Activated CD8-positive, alpha-beta memory T cell treated with anti-CD3 and anti-CD28 coated beads for 1 hour (primary cell): ENCODE measurements at places on chromosomes 1 and 21.

- no peak for DNase-seq
Measured at GRCh38 chr1:170836141-170836540, 99.2 kb upstream of the MROH9 start.

DNA sequence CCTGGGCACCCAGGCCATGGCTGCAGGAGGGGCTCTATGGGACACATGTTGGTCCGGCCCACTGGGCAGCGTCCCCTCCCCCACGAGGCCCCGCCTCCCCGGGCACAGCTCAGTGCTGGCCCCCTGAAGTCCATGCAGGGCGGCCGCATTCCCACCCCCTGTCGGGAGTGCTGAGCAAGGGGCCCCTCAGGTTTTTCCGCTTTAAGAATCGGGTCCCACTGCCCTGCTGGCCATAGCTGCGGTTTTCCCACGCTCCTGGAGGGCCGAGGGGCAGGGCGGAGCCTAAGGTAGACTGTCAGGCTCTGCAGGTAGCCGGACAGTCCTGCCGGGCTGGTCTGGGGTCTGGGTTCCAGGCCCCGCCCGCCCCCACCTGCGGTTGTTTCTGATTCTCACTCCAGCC is 43.5 kb upstream of the CCDC27 start:
- no peak for DNase-seq

DNA sequence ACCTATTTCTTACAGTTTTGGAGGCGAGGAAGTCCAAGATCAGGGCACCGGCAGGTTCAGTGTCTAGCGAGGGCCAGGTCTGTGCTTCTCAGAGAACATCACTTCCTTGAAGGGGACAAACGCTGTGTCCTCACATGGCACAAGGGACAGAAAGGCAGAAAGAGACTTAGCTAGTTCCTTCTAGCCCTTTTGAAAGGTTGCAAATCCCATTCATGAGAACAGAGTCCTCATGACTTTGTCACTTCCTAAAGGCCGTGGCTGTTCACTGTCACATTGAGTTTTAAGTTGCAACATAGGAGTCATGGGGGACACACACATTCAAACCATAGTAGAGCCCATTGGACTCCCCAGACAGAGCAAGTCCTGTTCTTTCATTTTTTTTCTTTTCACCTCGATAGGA is 27.4 kb downstream of the PER3 start:
- no peak for DNase-seq

DNA sequence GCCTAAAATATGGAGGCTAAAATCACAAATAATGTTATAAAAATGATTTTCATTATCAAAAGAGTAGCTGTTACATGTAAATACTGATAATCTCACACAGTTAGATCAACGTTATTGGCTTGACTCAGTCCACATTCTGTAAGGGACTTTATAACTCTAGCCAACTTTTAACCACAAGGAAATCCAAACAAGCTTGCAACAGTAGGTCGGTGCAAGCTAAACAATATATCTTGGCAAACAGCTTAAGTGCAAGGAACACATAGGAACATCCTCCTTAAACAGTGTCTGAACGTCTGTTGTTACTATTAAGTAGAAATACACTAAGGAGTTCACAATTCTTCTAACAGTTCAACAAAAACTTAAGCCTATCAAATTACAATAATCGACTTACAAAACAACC is 126.7 kb downstream of the EIF4G3 start:
- no peak for DNase-seq

DNA sequence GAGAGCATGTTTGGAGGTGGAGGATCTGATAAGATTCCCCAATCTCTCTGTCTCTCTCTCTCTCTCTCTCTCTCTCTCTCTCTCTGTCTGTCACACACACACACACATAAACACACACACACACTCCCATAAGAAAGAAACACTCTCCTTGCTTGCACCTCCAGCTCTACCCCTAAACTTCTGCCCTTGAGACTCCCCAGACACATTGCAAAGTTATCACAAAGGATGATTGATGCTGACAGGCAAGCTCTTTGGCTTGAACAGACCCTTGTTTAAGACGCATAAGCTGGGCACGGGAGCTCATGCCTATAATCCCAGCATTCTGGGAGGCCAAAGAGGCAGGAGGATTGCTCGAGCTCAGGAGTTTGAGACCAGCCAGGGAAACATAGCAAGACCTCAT is 78.2 kb downstream of the NAV1 start:
- no peak for DNase-seq

DNA sequence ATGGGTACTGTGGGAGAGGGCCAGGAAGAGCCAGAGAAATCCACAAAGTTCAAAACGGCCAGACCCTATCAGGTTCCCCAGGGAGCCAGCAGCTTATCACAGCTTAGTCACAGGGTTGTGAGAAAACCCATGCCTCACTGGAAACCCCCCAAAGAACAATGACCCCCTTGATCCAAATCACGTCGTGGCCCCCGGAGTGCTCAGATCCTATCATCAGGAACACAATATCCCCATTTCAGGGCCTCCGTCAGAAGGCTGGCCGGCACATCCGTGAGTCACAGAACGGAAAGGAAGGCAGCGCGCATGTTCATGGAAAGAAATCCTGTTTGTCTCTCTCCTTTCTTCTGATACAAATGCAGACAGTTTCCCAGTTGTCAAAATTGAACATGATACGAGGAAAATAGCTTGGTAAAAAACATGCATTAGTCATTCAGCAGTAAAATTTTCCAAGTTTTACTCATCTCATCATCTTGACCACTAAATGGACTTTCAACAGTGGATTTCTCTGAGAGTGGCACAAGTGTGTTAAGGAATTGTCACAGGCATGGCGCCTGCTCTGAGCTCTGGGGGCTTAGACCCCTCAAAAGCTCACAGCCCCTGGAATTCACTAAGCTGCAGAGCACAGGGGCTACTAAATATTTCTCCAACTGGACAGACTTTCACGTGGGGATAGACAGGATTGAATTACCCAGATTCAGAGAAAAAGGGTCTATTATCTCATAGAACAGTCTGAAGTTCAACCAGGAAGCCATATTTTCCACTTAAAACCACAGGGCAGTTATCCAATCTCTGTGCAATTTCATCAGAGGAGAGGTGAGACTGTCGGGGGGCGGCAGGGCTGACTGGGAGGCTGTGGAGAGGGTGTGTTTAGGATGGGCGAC is 124.8 kb downstream of the RIPK4 start:
- no peak for DNase-seq

- DNase-seq, result no peak
Measured at GRCh38 chr1:212630158-212630900, 21.8 kb downstream of the ATF3 start.

GRCh38 chr1:17636612-17637011 is 97.1 kb downstream of the ARHGEF10L start:
- DNase-seq, result no peak

GRCh38 chr21:34530261-34530660 is 18.3 kb upstream of the KCNE1 start:
- no peak for DNase-seq

- DNase-seq, result no peak
Measured at GRCh38 chr1:151504759-151505158, 6.4 kb upstream of the CGN start.

DNA sequence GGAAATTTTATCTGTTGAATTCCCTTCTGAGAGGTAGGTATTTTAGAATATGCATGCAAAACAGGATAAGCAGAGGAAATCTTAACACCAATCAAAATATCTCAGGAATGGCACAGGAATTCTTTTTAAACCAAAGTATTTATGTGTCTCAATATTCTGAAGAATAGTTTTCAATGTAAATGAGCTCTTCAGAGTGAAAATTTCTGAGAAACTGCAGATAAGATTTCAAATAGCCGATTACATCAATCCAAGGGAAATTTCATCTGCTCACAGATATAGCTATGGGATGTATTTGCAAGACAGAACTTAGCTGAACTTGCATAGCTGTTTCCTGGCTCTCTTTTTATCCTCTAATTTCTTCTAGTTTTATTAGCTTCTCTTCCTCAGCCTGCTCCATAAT is 209.5 kb downstream of the GRIK1 start:
- DNase-seq, result no peak

- no peak for DNase-seq
Measured at GRCh38 chr1:181140398-181140797, 51.9 kb downstream of the IER5 start.

DNA sequence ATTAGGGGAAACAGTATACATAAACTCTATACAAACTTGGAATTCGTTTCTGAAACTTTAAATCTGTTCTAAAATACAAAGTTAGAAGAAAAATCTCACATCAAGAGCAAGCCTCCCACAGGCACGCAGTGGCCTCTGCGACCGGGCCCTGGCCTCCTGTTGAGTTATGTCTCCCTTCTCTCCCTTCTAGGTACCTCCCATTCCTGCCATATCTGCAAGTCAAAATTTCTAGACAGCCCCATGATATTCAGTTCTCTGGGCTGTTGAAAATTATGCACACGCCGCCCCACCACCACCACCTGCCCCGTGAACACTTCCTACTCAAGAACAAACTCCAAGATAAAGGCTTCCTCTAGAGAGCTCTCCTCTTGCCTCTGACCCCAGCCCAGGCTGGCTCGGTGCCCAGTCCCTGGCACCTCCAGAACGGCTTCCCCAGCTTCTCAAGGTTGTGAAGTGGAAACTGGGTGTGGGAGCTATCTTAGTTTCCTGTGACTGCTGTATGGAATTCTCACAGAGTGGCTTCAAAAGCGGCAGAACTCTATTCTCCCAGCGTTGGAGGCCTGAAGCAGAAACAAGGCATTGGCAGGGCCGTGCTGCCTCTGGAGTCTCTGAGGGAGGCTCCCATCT is 37.7 kb upstream of the LRP8 start:
- DNase-seq, result no peak

GRCh38 chr1:109186733-109187086 is 27.0 kb upstream of the SARS1 start:
- DNase-seq, result no peak

- DNase-seq, result no peak
Measured at GRCh38 chr1:117553471-117553870, 52.4 kb upstream of the TENT5C start.

GRCh38 chr1:234992065-234992464 is 136.6 kb downstream of the TOMM20 start:
- DNase-seq, result no peak

DNA sequence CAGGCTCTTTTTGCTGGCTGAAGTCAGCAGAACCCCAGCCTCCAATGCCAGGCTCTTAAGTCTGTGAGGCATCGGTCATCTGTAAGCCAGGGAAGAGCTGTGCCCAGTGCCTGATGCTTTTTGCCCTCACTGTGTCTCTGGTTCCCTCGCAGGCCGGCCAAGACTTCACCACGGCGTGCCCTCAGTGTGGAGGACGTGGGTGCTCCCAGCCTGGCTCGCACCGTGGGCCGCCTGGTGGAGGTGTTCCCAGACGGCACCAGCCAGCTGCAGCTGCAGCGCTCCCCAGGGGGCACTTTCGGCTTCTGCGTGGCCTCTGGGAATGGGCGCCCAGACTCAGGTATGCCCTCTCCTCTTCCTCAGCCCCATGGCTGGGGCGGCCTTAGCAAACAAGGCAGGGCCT is 32.5 kb downstream of the KIAA1614 start:
- no peak for DNase-seq

DNA sequence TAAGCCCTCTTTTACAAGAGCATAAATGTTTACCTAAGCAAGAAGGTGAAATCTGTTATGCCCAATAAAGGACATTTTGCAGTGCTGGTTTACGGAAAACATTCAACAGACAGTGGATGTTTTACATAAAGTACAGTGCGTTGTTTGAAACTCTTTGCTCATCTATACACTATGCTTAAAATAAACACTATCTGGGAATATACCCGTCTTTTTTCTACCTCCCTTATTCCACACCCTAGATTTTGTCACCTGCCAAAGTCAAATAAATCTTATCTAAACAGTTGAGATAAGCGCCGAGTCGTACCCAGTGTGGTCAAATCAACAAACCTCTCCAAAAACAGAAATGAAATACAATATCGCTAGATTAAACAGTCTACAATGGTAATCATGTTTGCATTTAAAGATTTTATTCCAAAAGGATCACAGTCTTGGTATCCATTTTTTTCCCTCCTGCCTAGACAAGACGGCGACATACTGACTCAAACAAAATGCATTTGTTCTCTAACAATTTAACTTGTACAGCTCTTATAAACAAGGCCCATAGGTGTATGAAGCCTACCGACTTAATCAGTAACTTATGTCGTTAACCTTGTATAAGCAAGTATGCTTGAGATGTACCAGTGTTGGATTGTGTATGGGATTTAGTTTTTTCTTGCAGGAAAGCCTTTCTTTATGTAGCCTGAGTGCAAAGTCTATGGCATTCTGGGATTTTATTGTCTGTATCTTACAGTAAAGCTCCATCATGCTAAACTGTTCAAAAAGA is 189.1 kb downstream of the FMN2 start:
- no peak for DNase-seq

- no peak for DNase-seq
Measured at GRCh38 chr1:43975249-43975961, 645 bp downstream of the ATP6V0B start.

DNA sequence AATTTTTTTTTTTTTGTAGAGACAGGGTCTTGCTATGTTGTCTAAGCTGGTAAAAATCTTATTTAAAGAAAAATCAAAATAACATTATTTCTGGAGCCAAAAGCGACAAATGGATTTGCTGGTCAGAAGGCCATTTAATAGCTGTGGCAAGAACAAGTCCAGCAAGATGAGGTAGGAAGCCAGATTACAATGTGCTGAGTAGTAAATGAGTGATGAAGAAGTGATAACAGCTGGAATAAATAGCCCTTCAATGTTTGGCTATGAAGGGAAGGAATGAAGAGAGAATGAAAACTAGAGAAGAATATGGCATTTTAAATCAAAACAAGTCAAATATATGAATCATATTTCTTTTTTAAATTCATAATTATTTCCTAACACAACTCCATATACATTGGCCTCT is 34.5 kb downstream of the SYDE2 start:
- DNase-seq, result no peak

- no peak for DNase-seq
Measured at GRCh38 chr1:182200025-182200812, 138.7 kb upstream of the ZNF648 start.

DNA sequence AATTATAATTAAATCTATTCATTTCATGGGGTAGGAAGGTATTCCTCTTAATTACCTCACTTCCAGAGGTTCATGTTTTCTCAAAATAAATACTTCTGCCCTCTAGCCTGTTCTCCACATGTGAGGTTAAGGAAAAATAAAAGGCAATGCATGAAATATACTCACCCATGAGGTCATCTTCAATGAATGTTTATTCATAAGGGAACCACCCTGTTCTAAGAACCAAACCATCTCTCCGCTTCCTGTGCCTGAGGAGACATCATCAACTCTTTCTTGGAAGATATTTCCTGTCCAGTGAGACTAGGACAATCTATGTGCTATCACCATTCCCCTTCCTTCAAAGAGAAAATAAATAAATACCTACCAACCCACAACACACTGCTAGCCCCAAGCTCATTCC is 513.7 kb upstream of the PLXNA2 start:
- no peak for DNase-seq

DNA sequence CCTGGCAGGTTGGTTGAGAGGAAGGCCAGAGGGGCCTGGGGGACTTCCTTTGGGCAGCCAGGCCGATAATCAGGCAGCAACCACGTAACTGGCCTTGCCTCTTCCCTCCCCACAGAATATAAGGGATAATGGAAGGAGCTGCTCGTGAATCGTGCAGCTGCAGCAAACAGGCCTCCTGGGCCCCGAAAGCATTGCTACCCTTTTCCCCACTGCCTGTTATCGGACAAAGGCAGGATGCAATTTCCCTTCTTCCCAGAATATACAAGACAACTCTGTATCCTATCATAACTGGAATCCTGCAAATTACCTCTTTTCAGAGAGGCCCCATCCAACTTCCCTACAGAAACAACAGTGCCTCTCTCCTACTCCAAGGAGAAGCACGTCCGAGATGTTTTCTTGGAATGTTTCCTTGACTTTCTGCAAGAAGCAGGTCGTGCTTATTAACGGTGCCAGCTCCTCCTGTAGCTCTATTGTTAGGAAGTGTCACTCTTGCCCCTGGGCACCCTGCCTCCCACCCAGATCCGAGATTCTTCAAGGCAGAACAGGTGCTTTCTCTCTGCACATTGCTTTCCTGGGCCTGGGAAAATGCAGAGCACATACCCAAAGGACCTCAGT is 106.0 kb upstream of the TIAM1 start:
- no peak for DNase-seq
